Activated T-cell treated with anti-CD3 and anti-CD28 coated beads for 4 hours (primary cell): ENCODE measurements at places on chromosomes 3 and 15.

GRCh38 chr3:31373681-31374080, 159.0 kb upstream of the STT3B start:
- no peak for DNase-seq

- no peak for DNase-seq
Measured at GRCh38 chr3:49277383-49277775, 347 bp upstream of the C3orf62 start.

GRCh38 chr3:105823149-105823867, 45.5 kb downstream of the CBLB start:
- no peak for DNase-seq

GRCh38 chr3:150146991-150147761, 176.5 kb upstream of the PFN2 start:
- no peak for DNase-seq

- no peak for DNase-seq
Measured at GRCh38 chr3:122519693-122520092, 5.0 kb upstream of the KPNA1 start.

DNA sequence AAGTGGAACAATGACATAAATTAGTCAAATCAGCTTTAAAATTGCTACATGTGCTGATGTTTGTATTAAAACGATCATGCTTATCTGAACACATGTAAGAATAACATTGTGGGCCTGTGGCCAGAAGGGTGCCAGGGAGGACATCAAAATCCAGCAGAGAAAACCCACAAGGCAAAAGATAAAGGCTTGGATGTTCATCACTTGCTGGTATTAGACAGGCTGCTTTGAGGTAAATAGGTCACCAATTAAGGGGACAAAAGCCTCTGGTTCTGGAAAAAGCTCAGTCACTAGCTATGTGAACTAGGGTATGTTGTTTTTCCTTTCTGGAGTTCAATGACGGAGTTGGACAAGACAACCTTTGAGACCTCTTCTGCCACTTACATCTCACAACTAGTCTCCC, 74.4 kb upstream of the TMEM108 start:
- DNase-seq, result no peak

- no peak for DNase-seq
Measured at GRCh38 chr3:65126527-65127410, 439.0 kb upstream of the ADAMTS9 start.

DNA sequence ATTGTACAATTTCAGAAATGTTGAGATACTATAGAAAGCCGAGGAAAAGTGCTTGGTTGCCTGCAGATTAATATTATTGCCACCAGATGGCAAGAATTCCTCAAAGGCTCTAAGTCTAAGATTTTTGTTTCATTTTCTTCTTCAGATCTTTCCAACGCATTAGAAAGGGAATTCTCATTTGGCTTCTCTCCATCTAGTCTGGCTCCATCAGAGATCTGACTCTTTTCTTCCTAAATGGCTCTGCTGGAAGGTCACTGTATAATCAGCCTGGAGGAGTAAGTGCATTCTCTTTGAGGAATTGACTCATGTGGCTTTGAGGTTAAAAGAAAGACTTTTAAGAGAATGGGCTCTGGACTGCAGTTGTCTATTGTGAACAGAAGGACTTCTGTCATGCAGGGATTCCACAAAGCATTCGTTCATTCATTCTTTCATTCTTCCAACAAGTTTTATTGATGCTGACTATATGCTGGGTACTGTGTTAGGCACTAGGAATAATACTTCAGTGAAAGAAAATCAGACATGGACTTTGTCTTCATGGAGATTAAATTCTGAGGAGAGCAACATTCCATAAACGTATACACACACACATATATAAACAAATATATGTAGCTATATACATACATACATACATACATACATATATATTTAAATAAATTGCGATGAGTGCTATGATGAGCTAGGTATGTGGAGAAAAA, 55.3 kb downstream of the SLC28A2 start:
- no peak for DNase-seq

- DNase-seq, result peak; percentile 84
Measured at GRCh38 chr3:48435774-48436476, 4.0 kb downstream of the CCDC51 start.

GRCh38 chr3:197038679-197039462, 9.3 kb upstream of the MELTF start:
- no peak for DNase-seq
